ENCODE measurements at places on chromosomes 13 and 19.

DNA sequence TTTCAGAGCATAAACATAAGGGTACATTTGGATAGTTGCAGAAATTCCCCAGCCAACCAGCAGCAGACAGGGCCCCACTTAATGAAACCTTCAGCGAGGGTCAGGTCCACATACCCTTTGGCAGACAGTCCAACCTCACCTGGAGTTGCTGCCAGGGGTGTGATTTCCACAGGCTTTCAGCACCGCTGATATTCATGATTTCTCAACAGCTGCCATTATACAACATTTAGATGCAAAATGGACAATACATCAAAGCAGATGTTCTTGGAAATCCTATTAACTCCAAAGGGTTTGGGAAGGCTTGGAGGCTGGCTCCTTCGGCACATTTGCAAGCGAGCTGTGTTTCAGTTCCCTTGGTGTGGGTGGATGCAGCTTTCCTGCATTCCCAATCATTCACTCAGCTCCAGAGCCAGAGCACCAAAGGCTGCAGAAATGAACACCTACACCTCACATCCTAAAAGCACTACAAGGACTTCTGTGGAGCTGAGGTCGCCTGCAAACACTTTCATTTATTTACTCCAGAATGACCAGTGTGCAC is 147.2 kb upstream of the VSTM2B start:
- DNase-seq, result no peak

GRCh38 chr13:109900320-109900719 is 113.9 kb upstream of the IRS2 start:
- no peak for DNase-seq

DNA sequence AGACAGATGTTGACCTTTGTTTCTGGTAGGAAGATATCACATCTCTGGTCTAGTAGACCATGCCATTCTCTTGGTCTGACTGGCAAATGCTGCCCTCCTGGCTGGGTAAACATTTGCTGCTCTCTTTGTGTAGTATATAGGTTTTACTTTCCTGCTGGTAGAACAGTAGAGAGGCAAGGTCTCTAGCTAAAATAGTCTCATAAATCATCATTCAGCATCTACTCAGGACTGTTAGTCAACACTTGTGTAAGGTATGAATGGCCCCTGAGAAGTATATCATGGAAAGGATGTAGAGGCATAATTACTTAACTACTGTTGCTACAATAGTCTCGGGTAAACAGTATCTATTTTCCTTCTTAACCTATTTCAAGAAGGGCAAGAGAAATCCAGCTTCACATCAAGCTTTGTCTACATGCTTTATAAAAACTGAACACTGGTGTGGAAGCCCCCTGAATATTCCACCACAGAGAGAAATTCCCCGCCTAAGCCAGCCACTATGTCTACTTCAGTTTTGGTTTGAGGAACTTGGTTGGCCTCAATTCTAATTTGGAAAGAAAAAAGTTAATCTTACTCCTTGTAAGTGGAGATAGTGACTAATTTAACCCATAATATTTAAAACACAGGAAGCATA is 18.4 kb upstream of the MYCBP2 start:
- no peak for DNase-seq

- no peak for DNase-seq
Observed at GRCh38 chr19:16794456-16795441, 34.4 kb upstream of the SIN3B start.

GRCh38 chr13:111396457-111396856 is 76.0 kb downstream of the TEX29 start:
- no peak for DNase-seq
